ENCODE measurements at places on chromosomes 12 and 14. TPM values are rescaled to one million over a fixed set of nuclear protein-coding genes. Genes with fewer than 3 reads are reported as not detected.

GRCh38 chr12:45406988-45407850, 191.3 kb downstream of the ANO6 start:
- H3K4me1 ChIP-seq = no peaks in the 10 kb centered on the region
- H3K36me3 ChIP-seq = peaks cover 64% of the 10 kb centered on the region
- no peak overlapping the region for H3K4me3 ChIP-seq
- H3K27ac ChIP-seq = no peak overlapping the region
- H3K27me3 ChIP-seq = no peaks in the 10 kb centered on the region

- no peak overlapping the region for H3K4me3 ChIP-seq
- H3K27me3 ChIP-seq = no peaks in the 10 kb centered on the region
- no peak overlapping the region for H3K27ac ChIP-seq
- no peak for DNase-seq
- H3K36me3 ChIP-seq = no peaks in the 10 kb centered on the region
- no peaks in the 10 kb centered on the region for H3K4me1 ChIP-seq
Observed at GRCh38 chr14:20935303-20935984, 19.8 kb upstream of the RNASE2 start.

GRCh38 chr12:100913872-100914592, 119.5 kb downstream of the ANO4 start:
- H3K4me1 ChIP-seq = no peaks in the 10 kb centered on the region
- H3K36me3 ChIP-seq = no peaks in the 10 kb centered on the region
- no peak overlapping the region for H3K27ac ChIP-seq
- no peak overlapping the region for H3K4me3 ChIP-seq
- DNase-seq = no peak

GRCh38 chr14:49056021-49056420, 530.2 kb downstream of the RPS29 start:
- H3K4me3 ChIP-seq = no peak overlapping the region
- H3K4me1 ChIP-seq = no peaks in the 10 kb centered on the region
- DNase-seq = no peak
- H3K27ac ChIP-seq = no peak overlapping the region
- H3K27me3 ChIP-seq = no peaks in the 10 kb centered on the region

- H3K27me3 ChIP-seq = no peaks in the 10 kb centered on the region
- DNase-seq = no peak
- peaks cover 50% of the 10 kb centered on the region for H3K36me3 ChIP-seq
- no peak overlapping the region for H3K27ac ChIP-seq
Observed at GRCh38 chr12:132653567-132654290, 33.4 kb downstream of the POLE start.

GRCh38 chr14:52402812-52403526, 88.9 kb downstream of the PTGER2 start:
- no peaks in the 10 kb centered on the region for H3K4me1 ChIP-seq
- no peak for DNase-seq
- no peak overlapping the region for H3K27ac ChIP-seq
- H3K27me3 ChIP-seq = no peaks in the 10 kb centered on the region
- no peak overlapping the region for H3K4me3 ChIP-seq
- no peaks in the 10 kb centered on the region for H3K36me3 ChIP-seq

- no peaks in the 10 kb centered on the region for H3K36me3 ChIP-seq
- H3K4me3 ChIP-seq = peak overlapping the region; percentile 77
Observed at GRCh38 chr14:53153702-53154112, 584 bp upstream of the DDHD1 start.

- H3K4me1 ChIP-seq = no peaks in the 10 kb centered on the region
- no peak for DNase-seq
- no peak overlapping the region for H3K4me3 ChIP-seq
- no peak overlapping the region for H3K27ac ChIP-seq
Observed at GRCh38 chr12:87861791-87862190, 167.4 kb downstream of the C12orf50 start.

GRCh38 chr12:63206909-63207308, 55.9 kb upstream of the AVPR1A start:
- no peaks in the 10 kb centered on the region for H3K36me3 ChIP-seq
- H3K27ac ChIP-seq = no peak overlapping the region
- DNase-seq = no peak

GRCh38 chr12:22899184-22899583, 274.2 kb downstream of the ETNK1 start:
- no peak for DNase-seq
- H3K27me3 ChIP-seq = no peaks in the 10 kb centered on the region
- no peak overlapping the region for H3K27ac ChIP-seq

DNA sequence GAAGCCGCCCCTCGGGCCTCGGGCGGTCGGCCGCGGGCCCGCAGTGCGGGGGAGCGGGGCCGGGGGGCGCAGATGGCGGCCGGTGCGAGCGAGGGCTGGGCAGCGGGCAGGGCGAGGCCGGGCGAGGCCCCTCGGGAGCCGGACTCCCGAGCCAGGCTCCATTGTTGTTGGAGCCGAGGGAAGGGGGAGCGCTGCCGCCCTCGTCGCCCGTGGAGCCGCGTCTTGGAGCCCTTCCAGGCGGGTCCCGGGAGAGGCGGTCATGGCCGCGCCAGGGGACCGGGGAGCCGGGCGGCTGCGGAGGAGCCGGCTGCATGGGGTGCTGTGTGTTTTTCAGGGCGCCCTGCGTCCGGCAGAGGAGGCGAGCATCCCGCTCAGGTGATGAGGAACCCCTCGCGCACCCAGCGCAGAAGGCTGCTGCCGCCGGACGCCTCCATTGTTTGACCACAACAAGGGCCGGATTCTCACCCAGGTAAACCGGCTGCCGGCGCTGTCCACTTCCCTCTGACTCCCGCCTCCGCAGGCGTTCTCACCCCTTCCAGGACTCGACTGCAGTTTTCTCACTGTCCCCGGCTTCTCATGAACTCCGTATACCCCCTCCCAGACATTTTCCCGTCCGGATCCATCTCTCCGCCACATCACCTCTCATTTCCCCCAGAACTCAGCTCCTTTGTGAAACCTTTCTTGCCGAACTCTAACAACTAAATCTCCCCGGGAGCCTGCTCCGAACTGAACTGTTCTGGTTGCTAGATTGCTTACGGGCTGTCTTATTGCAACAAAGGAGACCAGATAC, 732 bp downstream of the ZNF664 start:
- H3K4me1 ChIP-seq = no peaks in the 10 kb centered on the region
- no peaks in the 10 kb centered on the region for H3K27me3 ChIP-seq
- H3K4me3 ChIP-seq = peak overlapping the region; percentile 96
- DNase-seq = no peak

- H3K4me3 ChIP-seq = no peak overlapping the region
- peaks cover 8% of the 10 kb centered on the region for H3K4me1 ChIP-seq
- H3K27ac ChIP-seq = no peak overlapping the region
- H3K27me3 ChIP-seq = no peaks in the 10 kb centered on the region
Observed at GRCh38 chr12:94571556-94571955, 78.8 kb downstream of the TMCC3 start.

- no peak for DNase-seq
- H3K36me3 ChIP-seq = no peaks in the 10 kb centered on the region
- no peaks in the 10 kb centered on the region for H3K27me3 ChIP-seq
- no peak overlapping the region for H3K27ac ChIP-seq
- no peaks in the 10 kb centered on the region for H3K4me1 ChIP-seq
Observed at GRCh38 chr14:66231820-66232219, 254.4 kb upstream of the CCDC196 start.

- no peak overlapping the region for H3K27ac ChIP-seq
- peaks cover 15% of the 10 kb centered on the region for H3K4me1 ChIP-seq
- no peaks in the 10 kb centered on the region for H3K27me3 ChIP-seq
- no peak for DNase-seq
Observed at GRCh38 chr12:94100211-94100627, 48.2 kb upstream of the PLXNC1 start.

DNA sequence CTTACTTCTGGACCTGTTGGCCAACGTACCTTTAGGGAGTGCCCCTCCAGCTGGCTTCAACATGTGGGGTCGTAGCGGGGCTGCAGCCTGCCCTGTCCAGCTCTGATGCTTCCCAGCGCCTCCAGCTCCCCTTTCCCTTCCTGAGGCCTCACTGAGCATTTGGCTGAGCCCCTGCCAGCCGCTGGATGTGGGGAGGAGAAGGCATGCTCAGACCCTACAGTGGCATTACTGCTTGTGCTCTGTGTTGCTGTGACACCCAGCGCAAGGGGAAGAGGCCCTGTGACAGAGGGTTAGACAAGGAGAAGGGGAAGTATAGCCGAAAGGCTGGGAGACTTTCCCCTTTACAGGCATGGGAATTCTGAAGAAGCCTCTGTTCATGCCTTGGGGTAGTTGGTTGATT, 145.9 kb downstream of the PRKCH start:
- H3K27ac ChIP-seq = peak overlapping the region; percentile 82
- H3K27me3 ChIP-seq = no peaks in the 10 kb centered on the region
- H3K4me3 ChIP-seq = no peak overlapping the region
- no peaks in the 10 kb centered on the region for H3K4me1 ChIP-seq

- no peaks in the 10 kb centered on the region for H3K27me3 ChIP-seq
- no peaks in the 10 kb centered on the region for H3K36me3 ChIP-seq
- H3K4me3 ChIP-seq = no peak overlapping the region
- H3K27ac ChIP-seq = no peak overlapping the region
Observed at GRCh38 chr14:71400871-71401321, 493.6 kb downstream of the PCNX1 start.

GRCh38 chr12:95672166-95672565, 118.4 kb downstream of the NTN4 start:
- H3K27me3 ChIP-seq = no peaks in the 10 kb centered on the region
- H3K27ac ChIP-seq = no peak overlapping the region
- no peak for DNase-seq
- H3K36me3 ChIP-seq = peaks cover 7% of the 10 kb centered on the region
- no peak overlapping the region for H3K4me3 ChIP-seq
- H3K4me1 ChIP-seq = peaks cover 15% of the 10 kb centered on the region

- no peak overlapping the region for H3K4me3 ChIP-seq
- no peaks in the 10 kb centered on the region for H3K4me1 ChIP-seq
- H3K36me3 ChIP-seq = no peaks in the 10 kb centered on the region
- no peak for DNase-seq
- H3K27me3 ChIP-seq = no peaks in the 10 kb centered on the region
Observed at GRCh38 chr14:31787377-31787776, 226.2 kb downstream of the NUBPL start.

DNA sequence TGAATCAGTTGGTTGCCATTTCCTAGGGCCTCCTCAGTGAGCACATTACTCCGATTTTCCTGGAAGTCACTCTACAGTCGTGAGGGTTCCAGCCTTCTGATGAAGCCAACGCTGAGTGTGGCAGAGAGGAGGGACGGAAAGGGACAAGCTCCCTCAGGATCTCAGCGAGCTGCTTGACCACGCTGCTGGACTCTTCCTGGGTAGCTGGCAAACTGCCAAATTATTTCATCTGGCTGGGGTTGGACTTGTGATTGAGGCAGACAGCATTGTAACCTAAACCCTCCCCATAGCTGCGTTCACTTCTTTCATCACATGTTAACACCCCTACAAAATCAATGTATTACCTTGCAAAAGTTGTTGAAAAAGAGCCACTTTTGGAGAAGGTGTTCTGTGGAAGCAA, 69.6 kb upstream of the CHST11 start:
- H3K36me3 ChIP-seq = no peaks in the 10 kb centered on the region
- DNase-seq = no peak
- no peak overlapping the region for H3K27ac ChIP-seq

DNA sequence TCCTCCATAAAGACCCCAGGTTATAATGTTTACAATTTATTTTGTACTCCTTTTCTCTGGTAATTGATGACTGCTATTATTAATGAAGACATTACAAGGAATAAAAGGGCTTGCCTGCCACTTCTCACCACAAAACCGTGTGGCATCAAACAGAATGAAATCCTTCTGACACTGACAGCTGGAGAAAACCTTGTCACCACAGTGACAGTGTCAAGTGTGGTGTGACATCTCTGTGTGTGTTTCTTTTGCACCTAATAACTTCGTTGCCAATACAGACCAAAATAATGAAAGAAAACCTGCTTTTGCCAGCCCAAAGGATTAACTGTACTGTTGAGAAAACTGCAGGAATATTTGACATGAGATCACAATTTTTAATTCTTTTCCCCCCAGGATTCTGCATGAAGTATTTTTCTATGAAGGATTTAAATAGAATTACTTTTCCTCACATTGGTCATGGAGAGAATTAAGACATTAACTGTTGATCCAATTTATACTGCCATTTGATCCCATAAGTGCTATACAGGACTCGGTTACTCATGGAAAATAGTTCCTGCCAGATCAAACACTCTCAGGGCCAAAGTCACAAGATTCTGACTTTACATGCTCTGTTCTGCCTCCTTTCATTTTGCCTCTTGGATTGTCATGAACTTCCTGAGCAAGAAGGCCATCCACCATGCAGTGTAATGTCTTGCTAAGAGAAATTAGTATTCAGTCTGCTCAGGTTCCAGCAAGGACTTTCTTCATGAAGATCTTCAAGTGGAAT, 60.4 kb upstream of the IFNG-AS1 start:
- no peaks in the 10 kb centered on the region for H3K36me3 ChIP-seq
- no peak for DNase-seq
- H3K4me1 ChIP-seq = no peaks in the 10 kb centered on the region
- peak overlapping the region; percentile 77 for H3K27ac ChIP-seq
- H3K4me3 ChIP-seq = no peak overlapping the region

DNA sequence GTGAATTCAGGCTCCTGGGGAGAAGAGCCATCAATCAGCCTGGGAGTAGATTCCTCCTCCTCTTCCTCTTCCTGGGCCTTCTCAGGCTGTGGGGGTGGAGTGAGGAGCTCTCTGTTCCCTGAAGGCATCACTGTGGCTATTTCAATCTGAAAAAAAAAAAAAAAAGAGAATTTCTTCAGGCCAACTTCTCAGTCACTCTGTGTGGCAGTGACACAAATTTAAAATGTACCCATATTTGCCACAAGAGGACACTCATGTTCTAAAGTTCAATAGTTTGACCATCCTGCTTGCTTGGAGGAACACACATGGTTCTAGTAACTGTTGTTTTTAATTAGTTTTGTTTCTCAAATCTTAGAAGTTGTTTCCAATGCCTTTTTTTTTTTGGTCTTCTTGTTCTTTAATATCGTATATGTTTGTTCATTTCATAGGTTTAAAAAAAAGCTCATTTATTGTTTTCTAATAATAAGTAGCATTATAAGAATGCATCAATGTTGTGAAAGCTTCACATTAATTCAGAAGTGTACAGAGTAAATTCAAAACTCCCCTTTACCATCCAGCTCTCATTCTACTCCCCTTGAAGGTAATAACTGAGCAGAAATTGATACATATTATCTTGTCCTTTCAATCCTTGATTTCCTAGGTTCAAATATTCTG, 23.3 kb upstream of the CCER1 start:
- H3K27me3 ChIP-seq = no peaks in the 10 kb centered on the region
- no peak for DNase-seq
- no peaks in the 10 kb centered on the region for H3K36me3 ChIP-seq
- no peaks in the 10 kb centered on the region for H3K4me1 ChIP-seq

The MMP17 gene
- 3.2 TPM for total RNA-seq

The CMA1 gene
- not detected for total RNA-seq

The RND1 gene
- total RNA-seq = 0.70 TPM

The NINJ2 gene
- 5.4 TPM for total RNA-seq

The CPSF2 gene
- 24.4 TPM for total RNA-seq

The SYNDIG1L gene
- total RNA-seq = 0.12 TPM

The HOMEZ gene
- 10.1 TPM for total RNA-seq

The KCNH5 gene
- total RNA-seq = not detected

The RDH12 gene
- not detected for total RNA-seq

The CRACR2A gene
- 6.0 TPM for total RNA-seq

The G2E3 gene
- 4.5 TPM for total RNA-seq

The PDZRN4 gene
- total RNA-seq = 1.6 TPM

The DTX1 gene
- 1.2 TPM for total RNA-seq

The KRT6C gene
- not detected for total RNA-seq
